ENCODE measurements at places on chromosomes 5 and 9.

- no peak for DNase-seq
These were observed 74.5 kb downstream of the C7 start for GRCh38 chr5:40983781-40984180.

DNA sequence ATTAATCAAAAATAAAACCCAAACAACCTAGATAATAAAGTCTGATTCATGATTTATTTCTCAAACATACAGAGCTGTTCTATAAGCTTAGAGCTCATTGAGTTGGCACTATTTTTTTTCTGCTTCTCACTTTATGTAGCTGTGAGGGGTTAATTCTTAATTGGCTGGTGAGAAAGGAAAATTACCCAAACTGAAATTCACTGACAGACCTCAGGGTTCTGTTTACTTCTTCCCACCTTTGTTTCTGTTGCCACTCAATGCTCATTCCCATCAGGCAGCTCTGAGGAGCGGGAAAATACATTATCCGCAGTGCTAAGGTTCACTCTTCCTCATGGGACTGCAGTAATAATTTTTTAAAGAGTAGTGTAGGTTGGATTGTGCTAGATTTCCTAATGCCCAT is 139.9 kb downstream of the KCTD16 start:
- no peak for DNase-seq

DNA sequence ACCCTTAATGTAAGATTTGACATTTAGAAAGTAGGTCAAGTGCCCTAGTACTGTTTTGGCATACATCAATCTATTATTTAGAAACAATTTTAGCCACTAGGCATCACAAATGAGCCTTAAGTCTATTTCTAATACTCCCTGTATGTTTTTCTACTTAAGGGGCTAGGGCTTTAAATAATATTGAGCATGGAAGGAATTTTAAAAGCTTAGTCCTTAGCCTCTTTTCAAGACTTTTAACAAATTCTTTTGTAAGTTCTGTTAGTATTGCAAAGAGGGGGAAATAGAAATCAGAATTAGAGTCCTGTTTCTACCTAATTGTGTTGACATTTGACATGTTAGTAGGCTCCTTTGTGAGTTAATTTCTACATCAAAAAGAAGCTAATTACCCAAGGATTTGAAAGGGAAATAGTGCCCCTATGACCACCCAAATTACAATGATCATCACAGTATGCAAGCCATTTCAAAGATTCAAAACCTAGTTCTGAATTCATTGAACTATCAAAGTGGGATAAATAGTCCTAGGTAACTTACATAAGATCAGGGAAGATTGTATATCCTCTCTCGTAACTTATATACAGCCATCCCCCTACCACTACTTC is 647.8 kb upstream of the ACO1 start:
- no peak for DNase-seq

GRCh38 chr9:21616082-21616778 is 134.1 kb upstream of the IFNE start:
- DNase-seq: no peak

DNA sequence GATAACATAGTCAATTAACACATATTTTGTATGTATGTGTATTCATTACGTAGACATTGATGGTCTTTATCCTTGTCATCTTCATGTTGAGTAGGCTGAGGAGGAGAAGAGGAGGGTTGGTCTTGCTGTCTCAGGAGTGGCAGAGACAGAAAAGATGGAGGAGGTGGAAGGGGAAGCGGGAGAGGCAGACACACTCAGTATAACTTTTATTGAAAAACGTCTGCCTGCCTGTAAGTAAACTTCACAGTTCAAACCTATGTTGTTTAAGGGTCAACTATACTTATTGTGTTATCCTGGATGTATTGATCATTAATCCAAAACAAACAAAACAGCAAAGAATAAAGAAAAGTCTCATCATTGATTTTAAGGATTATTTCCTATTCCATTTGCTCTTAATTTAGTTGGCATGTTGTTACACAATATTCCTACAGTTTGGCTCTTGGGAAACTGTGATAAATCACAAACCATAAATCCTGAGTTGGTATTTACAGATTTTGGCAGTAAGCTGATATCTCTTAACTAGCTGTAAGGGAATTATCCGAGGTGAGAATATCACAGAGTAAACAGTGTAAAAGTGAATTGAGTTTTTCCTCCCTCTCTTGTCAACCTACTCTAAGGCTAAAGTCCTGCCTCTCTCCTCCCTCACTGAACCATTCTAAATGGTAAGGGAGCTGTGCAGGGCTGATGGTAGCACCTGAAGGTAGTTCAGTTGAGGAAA is 487.2 kb downstream of the SPATA31D1 start:
- no peak for DNase-seq

DNA sequence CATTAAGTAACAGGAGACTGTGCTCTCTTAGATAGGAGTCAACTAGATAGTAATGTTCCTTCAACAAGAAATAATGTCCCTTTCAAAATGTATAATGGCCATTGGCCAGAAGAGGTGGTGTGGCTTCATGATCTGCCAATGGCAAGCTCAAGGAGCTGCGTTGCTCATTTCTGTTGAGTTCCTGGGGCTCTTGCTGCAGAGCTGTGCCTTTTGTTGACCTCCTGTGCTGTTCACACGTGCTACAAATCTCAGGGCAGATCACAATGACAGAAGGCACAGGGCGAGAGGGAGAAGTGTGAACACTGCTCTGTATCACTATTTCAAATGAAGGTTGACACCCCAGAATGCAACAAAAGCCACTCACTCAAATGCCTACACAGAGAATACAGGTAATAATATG is 16.0 kb upstream of the TBC1D2 start:
- DNase-seq: no peak

GRCh38 chr9:71383308-71383940 is 262.0 kb upstream of the TRPM3 start:
- DNase-seq: no peak

- DNase-seq: no peak
These were observed 757 bp downstream of the FXN start for GRCh38 chr9:69036309-69036708.

- DNase-seq: no peak
These were observed 22.4 kb downstream of the BOD1 start for GRCh38 chr5:173594061-173594460.

GRCh38 chr9:69389437-69389995 is 64.5 kb downstream of the ENTREP1 start:
- DNase-seq: no peak

- no peak for DNase-seq
These were observed 111.5 kb downstream of the KDM4C start for GRCh38 chr9:6869081-6869948.

DNA sequence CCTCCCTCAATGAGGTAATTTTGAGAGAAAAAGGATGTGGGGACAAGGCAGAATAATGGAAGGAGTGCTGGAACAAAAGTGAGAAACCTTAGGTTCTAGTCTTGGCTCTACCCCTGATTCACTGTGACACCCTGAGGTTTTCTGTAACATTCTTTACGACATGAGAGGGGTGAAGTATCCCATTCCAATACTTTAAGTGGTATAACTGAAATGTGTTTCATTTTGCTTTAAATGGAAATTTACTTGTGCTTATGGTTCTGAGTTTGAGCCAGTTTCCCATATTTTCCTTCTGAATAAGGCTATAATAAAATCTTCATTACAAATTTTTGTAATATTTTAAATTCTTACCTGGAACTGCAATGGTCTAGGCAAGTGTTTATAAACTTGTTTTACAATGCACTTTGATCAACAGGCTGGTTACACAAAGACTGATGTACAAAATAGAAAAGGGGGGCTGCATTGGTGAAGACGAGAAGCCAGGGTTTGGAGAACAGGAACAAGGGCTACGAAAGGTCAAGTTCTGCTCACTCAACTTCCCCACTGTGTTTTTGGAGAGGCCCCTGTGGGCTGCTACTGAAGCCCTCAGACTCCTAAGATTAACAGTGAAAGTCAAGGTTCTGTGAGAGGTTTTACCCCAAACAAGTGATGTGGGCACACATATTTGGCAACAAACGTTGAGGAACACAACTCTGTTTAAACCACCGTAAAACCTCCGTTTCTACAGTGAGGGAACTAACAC is 171.9 kb upstream of the ELL2 start:
- DNase-seq: no peak

DNA sequence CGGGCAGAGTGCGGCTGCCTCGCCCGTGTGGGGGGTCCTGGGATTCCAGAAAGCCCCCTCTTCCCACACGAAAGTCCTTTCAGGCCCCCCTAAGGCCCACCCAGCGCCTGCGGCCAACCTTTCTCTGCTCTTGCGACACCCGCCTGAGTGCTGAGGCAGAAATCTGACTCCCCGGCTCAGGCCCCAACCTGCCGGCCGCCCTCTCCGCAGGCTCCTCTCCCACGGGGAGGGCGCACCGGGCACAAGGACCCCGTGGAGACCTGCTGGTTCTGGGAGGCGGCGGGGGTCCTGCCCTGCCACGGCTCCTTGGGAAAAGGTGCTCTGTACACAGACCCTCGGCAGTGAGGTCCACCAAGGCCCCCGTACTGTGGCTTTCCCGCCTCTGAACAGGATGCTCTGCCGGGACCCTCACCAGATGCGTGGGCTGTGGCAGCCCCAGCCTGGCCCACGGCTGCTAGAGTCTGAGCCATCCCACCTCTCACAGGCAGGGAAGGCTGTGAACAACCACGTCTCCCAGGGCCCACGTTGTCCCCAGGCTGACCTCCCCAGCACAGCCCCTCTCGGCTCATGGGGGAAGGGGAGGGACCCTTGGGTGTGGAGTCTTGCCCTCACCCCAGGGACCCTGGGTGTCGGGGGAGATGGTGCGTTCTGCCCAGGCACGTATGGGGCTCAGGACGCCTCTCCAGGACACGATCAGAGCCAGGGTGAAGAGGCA is 41.5 kb upstream of the EGFL7 start:
- no peak for DNase-seq

- DNase-seq: no peak
These were observed 162.9 kb upstream of the ELL2 start for GRCh38 chr5:96124589-96124988.

- no peak for DNase-seq
These were observed 149.5 kb downstream of the PCSK1 start for GRCh38 chr5:96283589-96283988.

DNA sequence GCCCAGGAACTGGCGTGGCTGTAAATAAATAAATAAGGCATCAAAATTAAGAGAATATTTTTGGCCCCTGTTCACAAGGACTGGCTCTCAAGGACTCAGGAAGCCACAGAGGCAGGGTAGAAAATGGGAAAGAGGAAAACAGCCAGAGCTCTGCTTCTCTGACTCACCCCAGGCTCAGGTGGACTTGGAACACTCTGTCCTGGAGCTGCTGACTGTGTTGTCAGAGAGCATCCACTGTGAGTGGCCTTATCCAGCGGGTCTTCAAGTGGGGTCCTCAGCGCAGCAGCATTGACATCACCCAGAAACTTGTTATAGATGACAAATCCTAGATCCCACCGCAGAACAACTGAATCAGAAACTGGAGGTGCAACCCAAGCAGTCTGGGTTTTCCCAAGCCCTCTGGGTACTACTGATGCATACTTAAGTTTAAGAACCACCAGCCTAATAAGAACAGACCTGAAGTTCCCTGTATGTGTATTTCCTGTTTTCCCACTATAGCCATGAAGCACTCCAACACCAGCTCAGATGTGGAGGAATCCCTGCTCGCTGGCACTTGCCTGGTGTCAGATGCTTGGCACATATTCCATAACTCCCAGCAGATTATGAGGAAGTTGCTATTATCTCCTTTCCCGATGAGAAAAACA is 20.5 kb downstream of the ADRA1B start:
- DNase-seq: no peak

DNA sequence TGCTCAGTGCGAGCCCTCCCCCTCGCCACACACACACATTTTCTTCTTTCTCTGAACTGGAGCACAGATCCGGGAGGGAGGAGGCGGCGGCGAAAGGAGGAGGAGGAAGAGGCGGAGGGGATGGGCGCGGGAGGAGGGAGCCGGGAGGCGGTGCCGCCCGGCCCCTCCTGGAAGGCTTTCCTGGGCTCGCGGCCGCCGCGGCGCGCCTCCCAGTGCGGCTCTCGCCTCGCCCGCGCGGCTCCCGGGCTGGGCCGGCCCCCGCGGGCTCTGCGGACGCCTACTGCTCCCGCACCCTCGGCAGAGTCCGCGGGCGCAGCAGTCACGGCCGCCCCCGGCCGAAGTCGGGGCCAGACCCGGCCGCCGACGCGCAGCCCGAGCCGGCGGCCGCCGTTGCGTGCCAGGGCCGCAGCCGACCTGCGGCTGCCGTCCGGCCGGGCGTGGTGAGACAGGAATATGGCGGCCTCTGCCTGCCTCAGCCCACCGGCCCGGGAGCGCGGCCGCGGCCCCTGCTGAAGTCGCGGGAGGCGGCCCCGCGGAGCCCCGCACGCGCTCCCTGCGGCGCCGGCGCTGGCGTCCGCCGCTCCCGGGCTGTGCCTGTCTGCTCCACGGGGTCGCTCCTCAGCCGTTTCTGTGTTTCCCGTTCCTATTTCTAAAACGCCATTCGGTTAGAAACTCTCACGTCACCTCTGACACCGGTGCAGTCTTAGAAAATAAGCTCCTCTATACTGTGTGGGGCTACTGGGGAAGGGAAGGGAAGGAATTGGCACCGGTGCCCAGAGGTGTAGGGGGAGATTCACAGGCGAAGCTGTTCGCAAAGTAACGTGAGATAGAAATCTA is 500 bp upstream of the GNAQ start:
- DNase-seq: peak; percentile 88

- DNase-seq: no peak
These were observed 2.6 kb downstream of the MAN1B1 start for GRCh38 chr9:137089232-137089947.

DNA sequence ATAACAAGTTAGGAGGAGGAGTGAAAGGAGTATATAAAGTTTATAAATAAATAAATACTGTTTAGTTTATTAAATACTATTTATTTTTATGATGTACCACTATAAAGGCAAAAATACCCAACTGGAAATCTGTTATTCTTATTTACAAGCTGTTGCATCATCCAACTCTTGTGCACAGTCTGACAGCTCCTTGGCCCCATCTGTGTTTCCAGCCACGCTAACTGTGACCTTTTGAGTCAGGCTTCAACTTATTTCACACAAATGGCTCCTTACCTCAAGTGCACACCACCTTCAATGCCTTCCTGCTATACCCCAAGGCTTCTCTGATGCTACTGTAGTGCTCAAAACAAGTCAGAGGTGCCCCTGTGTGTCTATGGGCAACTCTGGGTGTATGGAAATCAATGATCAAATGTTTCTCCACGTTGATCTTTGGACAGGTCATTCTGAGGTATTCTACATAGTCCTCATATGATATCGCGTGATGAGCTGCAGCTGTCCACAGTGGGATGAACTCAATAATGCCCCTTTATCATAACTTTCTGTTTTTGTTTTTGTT is 303.2 kb upstream of the GRAMD2B start:
- DNase-seq: no peak

GRCh38 chr9:3137347-3137695 is 293.4 kb upstream of the PUM3 start:
- DNase-seq: no peak

Measured in tibial nerve (tissue), 4 donors.